ENCODE measurements at places on chromosomes 7 and 10. TPM values are rescaled to one million over a fixed set of nuclear protein-coding genes. Genes with fewer than 3 reads are reported as not detected.

DNA sequence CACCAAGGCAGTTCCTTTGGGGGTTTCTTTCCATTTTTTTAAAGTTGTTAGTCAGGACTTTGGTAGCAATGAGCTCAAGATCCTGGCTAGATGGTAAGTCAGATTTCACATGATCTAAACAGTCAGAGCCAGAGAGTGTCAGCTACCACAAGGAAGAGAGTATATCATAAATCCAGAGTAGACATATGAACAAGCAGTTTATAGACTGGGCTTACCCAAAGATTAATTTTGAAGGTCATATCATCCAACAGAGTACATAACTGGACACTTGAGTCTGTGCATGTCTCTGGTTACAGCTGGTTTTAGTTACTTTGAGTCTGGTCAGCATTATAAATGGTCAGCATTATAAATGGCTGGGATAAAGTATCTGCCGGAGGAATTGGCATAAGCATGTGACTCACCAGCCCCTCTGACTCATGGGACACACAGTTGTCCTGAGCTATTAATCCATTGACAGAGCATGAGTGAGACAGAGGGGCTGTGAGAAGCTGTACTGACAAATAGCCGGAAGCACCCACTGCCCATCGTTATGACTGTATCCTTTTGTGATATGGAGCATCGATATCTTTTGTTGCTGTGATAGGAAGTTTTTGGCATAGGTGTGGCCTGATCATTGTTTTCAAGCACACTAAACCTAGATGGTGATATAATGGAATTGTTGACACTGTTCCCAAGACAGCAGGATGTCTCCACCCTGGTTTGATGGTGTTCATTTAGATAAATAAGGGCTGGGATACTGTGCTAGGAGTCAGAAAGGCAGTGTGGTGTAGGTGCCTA lies 19.3 kb downstream of the PPP1R3C start:
- no peak for DNase-seq
- H3K4me3 ChIP-seq, result no peak overlapping the region
- H3K27ac ChIP-seq, result no peak overlapping the region
- no peaks in the 10 kb centered on the region for H3K36me3 ChIP-seq
- H3K4me1 ChIP-seq, result no peaks in the 10 kb centered on the region

Gene ADAM22
- 6.1 TPM for total RNA-seq

GRCh38 chr10:132630666-132631337 lies 93.2 kb downstream of the INPP5A start:
- DNase-seq, result peak; percentile 64
- peaks cover 46% of the 10 kb centered on the region for H3K4me1 ChIP-seq
- H3K36me3 ChIP-seq, result no peaks in the 10 kb centered on the region
- peak overlapping the region; percentile 82 for H3K27ac ChIP-seq

GRCh38 chr7:37683246-37684120 lies at the start of gene GPR141:
TSS of gene GPR141 (plus strand) at chr7:37683766. CDS start at chr7:37740394, 56,628 bp downstream.
- no peak within 1 kb of the TSS for H3K27ac ChIP-seq
- DNase-seq, result no peak
- H3K4me1 ChIP-seq, result peaks cover 10% of the 10 kb centered on the region
- no peaks in the 10 kb centered on the region for H3K27me3 ChIP-seq

GRCh38 chr7:139993169-139993568 lies 69.6 kb downstream of the PARP12 start:
- no peak for DNase-seq
- H3K4me1 ChIP-seq, result no peaks in the 10 kb centered on the region
- H3K4me3 ChIP-seq, result no peak overlapping the region
- H3K36me3 ChIP-seq, result no peaks in the 10 kb centered on the region
- H3K27ac ChIP-seq, result no peak overlapping the region

DNA sequence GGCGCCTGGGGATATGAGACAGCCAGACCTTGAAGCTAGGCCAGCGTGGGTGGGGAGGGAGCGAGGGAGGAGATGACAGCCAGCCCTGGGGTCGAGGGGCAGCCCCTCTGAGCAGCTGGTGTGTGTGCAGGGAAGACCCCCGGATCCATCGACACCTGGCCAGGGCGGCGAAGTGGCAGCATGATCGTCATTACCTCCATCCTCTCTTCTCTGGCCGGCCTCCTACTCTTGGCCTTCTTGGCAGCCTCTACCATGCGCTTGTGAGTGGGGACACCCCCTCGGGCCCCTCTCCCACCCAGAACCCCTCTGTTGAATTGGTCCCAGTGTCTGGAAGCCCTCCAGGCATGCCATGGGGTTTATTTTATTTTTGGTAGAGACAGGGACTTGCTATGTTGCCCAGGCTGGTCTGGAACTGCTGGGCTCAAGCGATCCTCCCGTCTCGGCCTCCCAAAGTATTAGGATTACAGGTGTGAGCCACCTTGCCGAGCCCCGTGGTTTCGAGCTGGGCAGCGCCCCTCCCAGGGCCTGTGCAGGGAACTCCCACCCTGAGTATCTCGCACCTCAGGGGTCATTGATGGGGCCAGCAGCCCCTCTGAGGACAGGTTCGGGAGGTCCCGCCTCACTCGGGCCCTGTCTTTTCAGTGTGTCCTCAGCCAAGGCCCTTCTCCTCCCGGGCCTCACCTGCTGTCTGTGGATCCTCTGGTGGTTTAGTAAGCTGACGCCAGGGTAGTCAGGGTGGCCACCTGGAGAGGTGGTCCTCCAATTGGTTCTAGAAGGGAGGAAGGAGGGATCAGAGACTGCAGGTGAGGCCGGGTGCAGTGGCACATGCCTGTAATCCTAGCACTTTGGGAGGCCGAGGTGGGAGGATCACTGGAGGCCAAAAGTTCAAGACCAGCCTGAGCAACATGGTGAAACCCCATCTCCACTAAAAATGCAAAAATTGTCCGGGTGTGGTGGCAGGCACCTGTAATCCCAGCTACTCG lies 3.8 kb downstream of the UPK3B start:
- no peak overlapping the region for H3K4me3 ChIP-seq
- no peak for DNase-seq
- H3K27ac ChIP-seq, result no peak overlapping the region
- H3K36me3 ChIP-seq, result no peaks in the 10 kb centered on the region
- no peaks in the 10 kb centered on the region for H3K27me3 ChIP-seq

GRCh38 chr10:60979667-60980104 lies 35.7 kb upstream of the RHOBTB1 start:
- no peak overlapping the region for H3K27ac ChIP-seq
- DNase-seq, result no peak
- H3K36me3 ChIP-seq, result no peaks in the 10 kb centered on the region
- H3K4me1 ChIP-seq, result no peaks in the 10 kb centered on the region

DNA sequence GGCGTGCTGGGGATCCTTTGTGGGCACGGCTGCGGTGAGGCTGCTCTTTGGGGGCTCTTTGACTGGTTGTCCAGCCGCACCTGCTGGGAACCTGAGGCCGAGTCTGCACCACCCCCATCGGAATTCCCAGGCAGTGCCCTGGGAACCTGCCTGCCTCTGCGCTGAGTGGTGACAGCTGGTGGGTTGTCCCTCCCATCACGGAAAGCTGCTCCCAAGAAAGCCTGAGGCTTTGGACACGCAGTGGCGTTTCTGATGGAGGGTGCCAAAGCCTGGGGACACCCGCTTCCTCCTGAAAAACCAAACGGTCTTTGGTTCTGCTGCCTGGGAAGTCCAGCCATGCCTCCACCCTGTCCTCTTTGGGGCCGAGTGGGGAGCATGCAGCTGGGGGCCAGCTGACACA lies 21.4 kb upstream of the SHH start:
- DNase-seq, result no peak
- H3K27ac ChIP-seq, result no peak overlapping the region
- H3K27me3 ChIP-seq, result no peaks in the 10 kb centered on the region
- no peaks in the 10 kb centered on the region for H3K36me3 ChIP-seq
- H3K4me3 ChIP-seq, result no peak overlapping the region
- H3K4me1 ChIP-seq, result no peaks in the 10 kb centered on the region

Gene TMEM139
- 12.0 TPM for total RNA-seq

Gene KLF14
- not detected for total RNA-seq

Gene MMD2
- total RNA-seq, result not detected

DNA sequence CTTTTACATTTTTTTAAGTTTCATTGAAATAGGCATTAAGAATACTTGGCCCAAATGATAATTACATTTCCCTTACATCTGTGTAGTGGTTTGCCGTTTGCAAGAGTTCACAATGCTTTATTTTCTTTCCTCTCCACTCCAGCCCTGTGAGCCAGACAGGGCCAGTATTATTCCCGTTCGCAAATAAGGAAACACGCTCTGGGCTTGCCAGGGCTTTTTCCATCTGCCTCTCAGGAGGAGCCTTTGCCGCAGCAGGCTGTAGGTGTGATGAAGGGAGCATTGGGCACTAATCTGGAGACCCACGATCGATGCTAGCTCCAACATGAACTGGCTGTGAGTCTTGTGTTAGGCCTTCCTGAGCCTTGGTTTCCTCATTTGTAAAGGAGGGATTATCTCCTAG lies 154.4 kb downstream of the GALNT17 start:
- no peak for DNase-seq
- H3K4me1 ChIP-seq, result peaks cover 34% of the 10 kb centered on the region
- no peak overlapping the region for H3K4me3 ChIP-seq
- H3K27ac ChIP-seq, result peak overlapping the region; percentile 58

Gene KCNMA1
- 19.9 TPM for total RNA-seq

- H3K36me3 ChIP-seq, result no peaks in the 10 kb centered on the region
- DNase-seq, result no peak
- H3K4me1 ChIP-seq, result no peaks in the 10 kb centered on the region
- H3K27ac ChIP-seq, result no peak overlapping the region
Observed at GRCh38 chr7:87627634-87627994, 584 bp upstream of the RUNDC3B start.

GRCh38 chr10:48779546-48780152 lies 95.0 kb downstream of the WDFY4 start:
- no peaks in the 10 kb centered on the region for H3K36me3 ChIP-seq
- no peaks in the 10 kb centered on the region for H3K27me3 ChIP-seq
- no peak overlapping the region for H3K27ac ChIP-seq

Gene AGBL3
- total RNA-seq, result 2.1 TPM

- no peak for DNase-seq
- H3K4me1 ChIP-seq, result no peaks in the 10 kb centered on the region
- H3K27me3 ChIP-seq, result no peaks in the 10 kb centered on the region
- no peaks in the 10 kb centered on the region for H3K36me3 ChIP-seq
- no peak overlapping the region for H3K4me3 ChIP-seq
Observed at GRCh38 chr10:129586898-129587443, 119.9 kb downstream of the MGMT start.

DNA sequence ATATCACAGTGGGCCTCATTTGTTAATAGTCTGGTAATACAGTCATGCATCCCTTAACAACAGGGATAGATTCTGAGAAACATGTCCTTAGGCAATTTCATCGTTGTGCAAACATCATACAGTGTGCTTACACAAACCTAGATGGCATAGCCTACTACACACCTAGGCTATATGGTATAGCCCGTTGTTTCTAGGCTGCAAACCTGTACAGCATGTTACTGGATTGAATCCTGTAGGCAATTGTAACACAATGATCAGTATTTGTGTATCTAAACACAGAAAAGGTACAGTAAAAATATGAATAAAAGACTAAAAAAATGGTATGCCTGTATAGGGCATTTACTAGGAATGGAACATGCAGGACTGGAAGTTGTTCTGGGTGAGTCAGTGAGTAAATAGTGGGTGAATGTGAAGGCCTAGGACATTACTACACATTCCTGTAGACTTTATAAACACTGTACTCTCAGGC lies 12.0 kb upstream of the RHOBTB1 start:
- no peak overlapping the region for H3K4me3 ChIP-seq
- no peak for DNase-seq
- H3K4me1 ChIP-seq, result no peaks in the 10 kb centered on the region

- H3K27ac ChIP-seq, result no peak overlapping the region
- no peaks in the 10 kb centered on the region for H3K36me3 ChIP-seq
- H3K27me3 ChIP-seq, result no peaks in the 10 kb centered on the region
Observed at GRCh38 chr10:71569775-71570588, 149.6 kb downstream of the C10orf105 start.

Gene KLHDC10
- 22.2 TPM for total RNA-seq

DNA sequence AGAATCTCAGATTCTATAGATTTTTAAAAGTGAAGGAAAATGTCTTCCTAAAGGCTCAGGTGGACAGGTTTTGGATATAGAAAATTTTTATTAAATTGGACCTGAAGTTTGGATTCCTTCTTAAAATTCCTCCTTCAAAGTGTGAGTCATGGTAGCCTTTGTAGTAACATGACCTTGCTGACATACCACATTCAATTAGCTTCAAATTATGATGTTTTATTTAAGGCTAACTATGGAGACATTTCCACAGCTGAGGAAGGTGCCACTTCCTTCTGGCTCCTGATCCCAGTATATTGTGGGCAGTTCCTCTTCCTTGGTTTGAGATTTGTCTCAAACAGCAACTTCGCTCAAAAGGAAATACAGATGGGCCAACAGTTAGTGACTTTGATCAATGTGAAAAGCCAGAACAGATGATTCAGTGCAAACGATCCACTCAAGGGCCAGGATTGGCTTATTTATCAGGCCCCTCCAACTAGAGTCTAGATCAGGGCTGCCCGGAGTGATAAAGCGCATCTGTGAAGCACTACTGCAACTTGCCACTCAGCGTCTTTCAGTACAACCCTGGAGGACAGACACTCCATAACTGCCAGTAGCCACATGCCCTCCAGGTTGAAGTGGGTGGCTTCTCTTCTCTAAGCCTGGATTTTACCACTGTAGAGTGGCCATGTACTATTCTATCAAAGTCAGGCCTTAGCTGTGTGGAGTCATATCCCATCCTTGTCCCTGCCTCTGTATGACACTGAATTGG lies 573.5 kb downstream of the KIF20B start:
- no peak overlapping the region for H3K4me3 ChIP-seq
- no peaks in the 10 kb centered on the region for H3K36me3 ChIP-seq
- H3K4me1 ChIP-seq, result no peaks in the 10 kb centered on the region

Gene CNPY1
- not detected for total RNA-seq

- H3K4me1 ChIP-seq, result no peaks in the 10 kb centered on the region
- peak overlapping the region; percentile 25 for H3K27ac ChIP-seq
- no peaks in the 10 kb centered on the region for H3K27me3 ChIP-seq
Observed at GRCh38 chr7:140526214-140526613, 46.9 kb upstream of the MKRN1 start.

Gene IGF2BP3
- 0.90 TPM for total RNA-seq

DNA sequence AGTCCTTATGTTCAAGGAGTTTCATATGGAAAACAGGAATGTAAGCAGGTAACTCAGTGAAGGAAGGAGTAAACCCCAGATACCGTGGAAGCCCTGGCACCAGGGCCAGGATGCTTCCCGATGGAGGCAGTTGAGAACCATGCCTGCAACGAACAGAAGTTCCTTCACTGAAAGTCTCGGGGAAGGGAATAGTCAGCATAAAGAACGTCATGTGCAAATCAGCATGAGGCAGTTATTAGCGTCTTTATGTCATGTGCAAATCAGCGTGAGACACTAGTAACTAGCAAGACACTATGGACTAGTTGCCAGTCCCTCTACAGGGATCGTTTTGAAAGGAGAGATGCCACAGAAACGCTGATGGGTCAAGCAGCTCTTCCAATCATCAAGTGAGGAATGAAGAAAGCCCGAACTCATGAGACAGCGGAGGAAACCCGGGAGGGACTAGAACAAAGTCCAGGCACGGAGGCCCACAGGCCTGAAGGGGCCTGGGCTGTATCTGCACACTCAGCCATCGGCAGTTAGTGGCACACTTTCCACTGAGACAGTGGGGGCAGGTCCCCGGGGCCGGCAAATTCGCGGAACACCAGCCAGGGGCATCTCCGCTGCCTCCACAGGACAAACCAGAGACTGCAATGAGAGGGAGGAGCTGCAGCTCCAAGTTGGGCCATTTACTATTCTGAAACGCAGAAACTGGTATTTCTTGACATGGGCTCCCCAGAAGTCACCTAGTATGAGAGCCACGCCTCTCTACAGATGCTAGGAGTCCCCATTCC lies 109.6 kb downstream of the SFMBT2 start:
- H3K4me1 ChIP-seq, result peaks cover 9% of the 10 kb centered on the region
- H3K36me3 ChIP-seq, result no peaks in the 10 kb centered on the region
- no peak overlapping the region for H3K4me3 ChIP-seq
- no peak overlapping the region for H3K27ac ChIP-seq
